Sigmoid colon (tissue), 7 donors: ENCODE measurements at places on chromosomes 1 and 21. TPM values are rescaled to one million over a fixed set of nuclear protein-coding genes. Genes with fewer than 3 reads are reported as not detected.

DNA sequence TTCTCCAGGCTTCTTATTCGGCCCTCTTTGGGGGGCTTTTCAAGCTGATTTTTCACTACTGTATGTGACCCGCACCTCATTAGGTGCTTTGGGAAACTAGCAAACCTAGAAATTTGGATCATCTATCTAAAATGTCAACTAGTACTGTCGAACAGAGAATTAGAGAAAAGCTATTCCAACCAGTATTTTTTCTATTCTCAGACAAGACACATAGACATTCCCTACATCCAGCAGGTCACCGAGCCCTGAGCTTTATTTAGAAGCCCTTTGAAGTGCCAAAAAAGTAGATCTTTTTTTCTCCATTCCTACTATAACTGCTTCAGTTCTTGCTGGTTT is 310 bp upstream of the SSR2 start:
- H3K27me3 ChIP-seq = no peaks in the 10 kb centered on the region
- no peaks in the 10 kb centered on the region for H3K4me1 ChIP-seq
- H3K27ac ChIP-seq = peak overlapping the region; percentile 96
- H3K4me3 ChIP-seq = peak overlapping the region; percentile 92
- DNase-seq = no peak
- peaks cover 6% of the 10 kb centered on the region for H3K36me3 ChIP-seq

DNA sequence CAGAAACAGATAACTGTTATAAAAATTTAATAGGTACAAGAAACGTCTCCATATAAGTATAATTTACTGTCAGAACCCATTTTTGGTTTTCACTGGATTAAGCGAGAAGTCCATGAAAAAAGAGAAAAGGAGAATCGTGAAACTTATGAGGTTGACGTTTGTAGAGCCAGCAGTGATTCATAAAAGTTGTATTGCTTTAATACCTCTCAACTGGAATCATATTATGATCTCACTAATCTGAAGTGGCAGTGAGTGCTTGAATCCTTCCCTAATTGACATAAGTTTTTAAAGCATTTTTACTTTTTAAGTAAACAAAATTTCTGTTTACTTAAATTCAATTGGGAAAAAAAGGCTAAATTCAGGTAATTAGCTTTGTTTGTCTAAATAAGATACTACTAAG is 315.3 kb downstream of the TPR start:
- H3K27me3 ChIP-seq = no peaks in the 10 kb centered on the region

DNA sequence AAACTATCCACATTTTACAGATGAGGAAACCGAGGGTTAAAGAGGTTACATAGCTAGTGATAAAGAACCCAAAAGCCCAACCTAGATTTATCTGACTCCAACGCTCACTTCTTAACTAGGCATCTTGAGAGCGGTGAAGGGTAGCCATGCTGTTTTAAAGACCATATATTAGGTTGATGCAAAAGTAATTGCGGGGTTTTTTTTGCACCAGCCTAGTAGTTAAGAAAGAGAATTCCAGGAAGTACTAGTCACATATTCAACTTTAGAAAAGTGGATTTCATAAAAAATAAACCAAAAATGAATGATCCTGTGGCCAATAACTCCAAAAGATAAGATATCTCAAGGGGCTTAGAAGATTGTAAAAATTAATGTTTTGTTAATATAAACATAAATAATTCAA is 162.1 kb downstream of the GLUL start:
- no peak overlapping the region for H3K4me3 ChIP-seq
- no peak overlapping the region for H3K27ac ChIP-seq
- H3K4me1 ChIP-seq = no peaks in the 10 kb centered on the region
- no peak for DNase-seq

DNA sequence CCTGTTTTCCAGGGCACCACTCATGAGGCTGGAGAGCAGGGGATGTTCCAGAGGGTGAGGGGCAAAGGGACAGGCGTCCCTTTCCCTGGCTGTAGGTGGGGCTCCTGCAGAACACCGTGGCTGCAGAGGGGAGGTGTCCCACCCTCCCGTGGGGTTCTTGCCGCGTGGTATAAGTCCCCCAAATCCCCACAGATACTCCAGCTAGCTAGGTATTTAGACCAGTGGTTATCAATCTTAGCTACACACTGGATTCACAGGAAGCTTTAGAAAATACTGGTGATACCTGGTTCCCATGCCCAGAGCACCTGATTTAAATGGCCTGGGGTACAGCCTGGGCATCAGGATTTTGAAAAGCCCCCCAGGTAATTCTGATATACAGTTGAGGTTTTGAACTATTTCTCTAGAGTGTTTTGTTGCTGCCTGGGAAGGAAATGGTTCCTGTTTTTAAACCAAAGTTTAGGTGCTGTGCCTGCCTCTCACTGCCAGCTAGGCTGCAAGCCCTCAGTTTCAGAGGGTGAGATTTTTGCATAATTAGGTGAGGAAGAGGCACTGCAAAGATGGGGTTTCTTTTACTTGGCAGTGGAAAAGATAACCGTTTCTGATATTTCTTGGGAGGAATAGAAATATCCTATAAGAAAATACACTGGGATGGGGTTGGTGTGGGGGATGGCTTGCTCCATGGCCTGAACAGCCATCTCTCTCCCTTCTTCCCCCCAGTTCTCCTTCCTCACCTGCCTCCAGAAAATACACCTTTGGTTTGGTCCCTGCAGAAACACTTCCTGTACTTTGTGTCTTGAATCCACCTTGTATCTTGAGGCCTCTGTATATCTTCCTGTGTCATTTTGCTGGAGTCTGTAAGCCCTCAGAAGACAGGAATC is 51.7 kb downstream of the RASSF5 start:
- no peak for DNase-seq
- no peak overlapping the region for H3K4me3 ChIP-seq
- no peaks in the 10 kb centered on the region for H3K27me3 ChIP-seq
- peaks cover 47% of the 10 kb centered on the region for H3K4me1 ChIP-seq
- no peaks in the 10 kb centered on the region for H3K36me3 ChIP-seq

The FBXO2 gene
- total RNA-seq = 4.3 TPM

The RNU1-1 gene
- under 0.01 TPM for total RNA-seq

The ADGRL2 gene
- 49.4 TPM for total RNA-seq
